Stimulated activated CD8-positive, alpha-beta memory T cell treated with anti-CD3 and anti-CD28 coated beads, Interleukin-2, amount 100 ng/mL, for 48 hours (primary cell): ENCODE measurements at places on chromosomes 12 and 14.

DNA sequence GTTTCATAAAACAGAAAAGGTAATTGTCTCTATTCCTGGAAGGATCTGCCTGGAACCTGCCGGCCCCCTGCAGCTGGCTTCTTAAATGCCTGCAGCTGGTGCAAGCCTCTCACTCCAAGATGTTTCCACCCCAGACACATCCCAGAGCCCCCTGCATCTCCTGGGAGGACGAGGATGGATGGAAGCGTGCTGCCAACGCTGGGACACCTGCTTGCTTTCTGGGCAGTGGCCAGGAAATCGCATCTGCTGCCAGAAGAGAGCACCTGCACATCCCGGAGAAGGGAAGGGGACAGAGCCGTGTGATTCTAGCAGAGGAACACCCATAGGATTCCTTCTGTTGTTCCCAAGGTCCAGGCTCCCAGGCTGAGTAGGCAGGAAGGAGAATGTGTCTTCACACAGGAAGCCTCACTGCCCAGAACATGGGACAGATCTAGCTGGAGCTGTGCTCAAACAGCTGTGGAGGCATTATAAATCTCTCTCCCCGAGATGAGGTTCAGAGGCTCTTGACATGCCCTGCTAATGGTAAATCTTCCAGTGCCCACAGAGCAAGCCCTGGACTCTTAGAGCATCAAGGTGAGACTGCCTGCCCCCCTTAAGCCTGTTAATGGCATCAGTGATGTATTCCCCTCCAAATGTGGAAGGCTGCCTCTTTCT is 138.8 kb upstream of the MAP1LC3B2 start:
- DNase-seq = no peak

DNA sequence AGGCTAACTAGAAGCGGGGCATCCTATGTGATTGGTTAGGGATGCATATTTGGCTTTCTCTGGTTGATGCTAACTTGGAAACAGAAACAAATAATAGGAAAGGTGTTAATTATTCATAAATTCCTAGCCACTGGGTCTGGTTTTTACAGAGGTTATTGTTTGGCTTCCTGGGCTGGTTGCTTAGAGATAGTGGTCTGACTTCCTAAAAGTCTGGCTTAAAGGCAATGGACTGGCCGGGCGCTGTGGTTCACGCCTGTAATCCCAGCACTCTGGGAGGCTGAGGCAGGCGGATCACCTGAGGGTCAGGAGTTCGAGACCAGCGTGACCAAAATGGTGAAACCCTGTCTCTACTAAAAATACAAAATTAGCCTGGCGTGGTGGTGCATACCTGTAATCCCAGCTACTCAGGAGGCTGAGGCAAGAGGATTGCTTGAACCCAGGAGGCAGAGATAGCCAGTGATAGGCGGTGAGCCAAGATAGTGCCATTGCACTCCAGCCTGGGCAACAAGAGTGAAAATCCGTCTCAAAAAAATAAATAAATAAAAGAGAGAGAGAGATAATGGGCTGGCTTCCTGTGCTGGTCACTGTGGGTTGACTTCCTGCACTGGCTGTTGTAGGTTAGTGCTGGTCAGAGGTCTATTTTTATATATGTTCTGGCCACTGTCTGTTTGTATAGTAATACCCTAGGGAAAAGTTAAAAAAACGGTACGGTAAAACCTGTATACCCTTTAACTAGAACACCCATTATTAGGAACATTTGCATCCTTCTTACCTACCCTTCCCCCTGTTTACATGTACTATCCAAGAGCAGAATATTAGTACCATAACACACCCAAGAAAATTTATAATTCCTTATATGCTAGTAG is 24.1 kb downstream of the OR6S1 start:
- DNase-seq = no peak

GRCh38 chr12:121983536-121984210 is 38.0 kb upstream of the BCL7A start:
- DNase-seq = no peak

DNA sequence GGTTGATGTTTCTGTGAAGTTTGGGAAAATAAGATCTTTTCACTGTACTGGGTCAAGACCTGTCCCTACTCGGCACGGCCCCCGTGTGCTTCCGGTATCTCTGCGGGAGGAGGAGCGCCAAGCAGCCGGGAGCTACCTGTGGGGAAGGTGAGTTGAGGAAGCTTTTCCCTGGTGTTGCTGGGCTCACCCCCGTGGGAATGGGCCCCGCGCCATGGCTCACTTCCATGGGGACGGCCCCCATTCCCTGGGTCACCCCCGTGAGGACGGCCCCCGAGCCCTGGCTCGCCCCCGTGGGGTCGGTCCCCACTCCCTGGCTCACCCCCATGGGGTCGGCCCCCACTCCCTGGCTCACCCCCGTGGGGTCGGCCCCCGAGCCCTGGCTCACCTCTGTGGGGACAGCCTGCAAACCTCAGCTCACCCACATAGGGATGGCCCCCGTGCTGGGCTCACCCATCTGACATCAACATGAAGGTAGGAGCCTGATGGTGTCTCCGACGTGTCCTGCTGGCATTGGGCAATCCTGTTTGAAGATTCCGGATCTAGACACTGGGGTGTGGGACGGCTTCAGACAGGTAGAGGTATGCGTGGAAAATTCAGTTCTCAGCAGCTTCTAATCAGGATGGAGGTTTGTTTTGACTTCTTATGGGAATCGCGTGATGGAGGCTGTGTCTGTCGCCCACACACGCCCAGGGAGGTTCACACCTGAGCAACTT is 9.1 kb downstream of the LRCOL1 start:
- no peak for DNase-seq

DNA sequence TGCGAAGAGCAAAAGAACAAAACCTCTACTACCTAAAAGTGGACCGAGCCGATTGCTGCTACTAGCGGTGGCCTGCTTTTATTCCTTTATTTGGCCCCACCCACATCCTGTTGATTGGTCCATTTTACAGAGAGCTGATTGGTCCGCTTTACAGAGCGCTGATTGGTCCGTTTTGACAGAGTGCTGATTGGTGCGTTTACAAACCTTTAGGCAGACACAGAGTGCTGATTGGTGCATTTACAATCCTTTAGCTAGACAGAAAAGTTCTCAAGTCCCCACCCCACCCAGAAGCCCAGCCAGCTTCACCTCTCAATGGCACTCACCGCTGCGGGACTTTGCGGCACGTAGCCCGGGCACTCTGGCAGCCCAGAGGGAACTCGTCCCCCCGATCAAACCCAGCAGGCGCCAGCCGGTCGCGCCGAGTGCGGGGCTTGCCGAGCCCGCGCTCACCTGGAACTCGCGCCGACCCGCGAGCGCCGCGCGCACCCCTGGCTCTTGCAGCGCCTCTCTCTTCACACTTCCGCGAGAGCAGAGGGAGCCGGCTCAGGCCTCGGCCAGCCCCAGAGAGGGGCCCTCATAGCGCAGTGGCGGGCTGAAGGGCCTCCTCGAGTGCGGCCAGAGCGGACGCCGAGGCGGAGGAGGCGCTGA is 8.7 kb upstream of the FGD4 start:
- DNase-seq = peak; percentile 4

DNA sequence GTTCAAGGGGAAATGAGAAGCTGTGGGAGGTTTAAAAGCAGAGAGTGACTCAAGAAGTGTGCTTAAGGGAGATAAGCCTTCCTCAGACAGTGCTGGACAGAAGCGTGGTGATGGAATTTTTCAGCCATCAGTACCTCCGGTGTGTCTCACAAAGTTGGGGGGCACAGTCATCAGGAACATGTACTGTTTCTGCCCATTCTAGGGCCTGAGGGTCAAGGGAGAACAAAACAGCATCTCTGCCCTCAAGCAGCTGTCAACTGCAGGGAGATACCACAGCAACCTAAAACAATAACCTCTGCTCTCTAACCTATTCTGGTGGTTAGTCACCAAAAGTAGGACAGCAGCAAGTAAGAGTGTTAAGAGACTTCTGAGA is 2.0 kb upstream of the STON2 start:
- no peak for DNase-seq
